ENCODE measurements at places on chromosomes 4 and X.

DNA sequence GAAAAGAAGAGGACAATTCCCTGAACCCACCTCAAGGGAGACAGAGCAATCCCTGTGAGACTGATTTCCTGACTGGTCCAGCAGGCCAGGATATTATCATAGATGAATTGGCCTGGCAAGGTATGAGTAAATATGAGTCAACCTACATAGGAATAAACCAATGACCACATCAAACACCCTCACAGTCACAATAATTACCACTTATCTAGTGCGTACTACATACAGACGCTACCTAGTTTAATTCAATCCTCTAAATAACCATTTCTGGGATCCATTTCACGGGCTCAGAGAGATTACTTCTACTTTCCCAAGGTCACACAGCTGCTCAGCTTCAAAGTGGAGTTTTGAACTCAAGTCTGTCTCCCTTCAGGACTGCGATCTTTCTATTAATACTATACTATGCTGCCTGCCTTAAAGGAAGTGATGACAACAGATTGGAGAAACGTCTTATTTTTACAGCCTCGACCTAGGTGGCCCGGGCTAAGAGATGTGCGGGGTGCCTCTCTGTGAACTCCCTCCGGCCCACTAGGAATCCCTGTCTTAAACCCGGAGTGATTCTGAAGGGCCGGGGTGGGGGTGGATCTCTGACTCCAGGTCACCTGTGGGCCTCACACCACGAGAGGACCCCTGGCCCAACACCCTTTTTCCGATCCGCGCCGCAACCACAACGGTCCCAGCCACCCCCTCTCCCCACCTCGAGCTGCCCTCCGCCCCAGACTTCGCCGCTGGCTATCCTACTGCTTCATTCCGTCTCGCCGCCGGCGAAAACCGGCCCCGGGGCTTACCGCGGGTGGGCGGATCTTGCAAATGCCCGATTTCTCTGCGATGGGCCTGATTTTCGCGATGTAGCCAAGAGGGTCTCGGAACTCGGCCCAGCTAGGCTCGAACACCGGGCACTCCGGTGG lies 800 bp downstream of the KDM5C start:
- no peak for DNase-seq

GRCh38 chr4:176443117-176443516 lies 123.4 kb downstream of the SPCS3 start:
- DNase-seq: no peak

GRCh38 chr4:78520808-78521226 lies 30.8 kb upstream of the ANXA3 start:
- DNase-seq: no peak

GRCh38 chr4:83686166-83686565 lies 150.3 kb downstream of the GPAT3 start:
- no peak for DNase-seq

- DNase-seq: no peak
Observed at GRCh38 chr4:123444290-123444731, 47.7 kb downstream of the SPRY1 start.

GRCh38 chr4:117529401-117529800 lies 444.0 kb upstream of the TRAM1L1 start:
- DNase-seq: no peak

- no peak for DNase-seq
Observed at GRCh38 chr4:123976285-123976684, 579.7 kb downstream of the SPRY1 start.

GRCh38 chr4:114019969-114020358 lies 40.5 kb upstream of the ARSJ start:
- no peak for DNase-seq

DNA sequence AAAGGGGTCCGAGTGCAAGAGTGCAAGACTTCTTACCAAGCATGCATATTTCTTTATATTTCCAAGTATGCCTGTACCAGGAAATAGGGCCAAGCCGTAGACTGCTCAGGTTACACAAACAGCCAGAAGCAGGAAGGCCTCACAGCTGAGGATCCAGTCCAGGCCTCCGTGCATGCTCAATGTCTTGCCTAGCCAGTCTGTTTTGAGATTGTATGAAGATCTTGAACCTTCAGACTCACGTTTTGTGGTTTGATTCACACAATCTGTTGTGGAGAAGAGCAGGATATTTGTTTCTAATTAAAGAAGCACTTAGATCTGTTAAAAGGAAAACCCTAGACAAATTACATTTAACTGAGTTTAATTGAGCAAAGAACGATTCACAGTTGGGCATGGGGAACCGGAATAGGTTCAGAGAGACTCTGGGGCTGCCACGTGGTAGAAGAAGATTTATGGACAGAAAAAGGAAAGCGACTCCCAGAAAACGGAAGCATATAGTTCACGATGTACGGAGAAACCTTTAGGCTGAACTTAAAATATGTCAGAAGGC lies 1.2 kb downstream of the MGST2 start:
- no peak for DNase-seq

DNA sequence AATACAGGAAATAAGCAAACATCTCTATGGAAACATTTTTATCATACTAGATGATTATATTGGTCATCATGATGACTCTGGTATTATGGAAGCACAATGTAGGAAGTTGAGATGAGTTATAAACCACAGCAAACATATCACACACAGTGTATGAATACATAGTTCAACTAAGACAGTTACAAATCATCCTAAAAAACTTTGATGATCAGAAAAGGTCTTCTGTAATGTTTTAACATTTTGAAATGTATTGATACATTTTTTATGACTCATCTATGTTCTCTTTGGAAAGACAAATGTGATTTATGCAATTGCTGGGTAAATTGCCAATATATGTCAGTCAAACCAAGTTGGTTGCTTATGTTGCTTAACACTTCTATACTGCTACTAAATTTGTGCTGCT lies 4.8 kb downstream of the CXCL3 start:
- DNase-seq: no peak

GRCh38 chrX:131782646-131783045 lies 238.8 kb downstream of the OR13H1 start:
- no peak for DNase-seq

DNA sequence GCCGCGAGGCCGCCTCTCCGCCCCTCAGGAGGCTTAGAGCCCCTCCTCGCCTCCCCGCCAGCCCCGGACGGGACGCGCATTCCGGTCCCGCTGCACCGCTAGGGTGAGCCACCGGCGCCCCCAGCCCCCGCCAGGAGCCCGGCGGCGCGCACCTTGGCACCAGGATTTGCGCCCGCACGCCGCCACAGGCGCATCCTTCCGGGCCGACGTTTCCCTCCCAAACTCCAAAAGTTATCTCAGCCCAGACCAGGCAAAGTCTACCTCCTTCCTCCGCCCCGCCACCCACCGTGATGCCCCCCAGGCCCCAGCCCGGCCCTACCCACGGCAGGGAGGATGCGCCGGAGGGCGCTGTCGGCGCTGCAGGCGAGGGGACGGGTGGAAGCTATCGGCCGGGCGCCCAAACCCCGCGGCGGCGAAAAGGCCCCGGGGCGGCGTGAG lies 538 bp downstream of the SCML2 start:
- DNase-seq: no peak

GRCh38 chr4:179867300-179867878 lies 2375.8 kb upstream of the TENM3 start:
- no peak for DNase-seq

DNA sequence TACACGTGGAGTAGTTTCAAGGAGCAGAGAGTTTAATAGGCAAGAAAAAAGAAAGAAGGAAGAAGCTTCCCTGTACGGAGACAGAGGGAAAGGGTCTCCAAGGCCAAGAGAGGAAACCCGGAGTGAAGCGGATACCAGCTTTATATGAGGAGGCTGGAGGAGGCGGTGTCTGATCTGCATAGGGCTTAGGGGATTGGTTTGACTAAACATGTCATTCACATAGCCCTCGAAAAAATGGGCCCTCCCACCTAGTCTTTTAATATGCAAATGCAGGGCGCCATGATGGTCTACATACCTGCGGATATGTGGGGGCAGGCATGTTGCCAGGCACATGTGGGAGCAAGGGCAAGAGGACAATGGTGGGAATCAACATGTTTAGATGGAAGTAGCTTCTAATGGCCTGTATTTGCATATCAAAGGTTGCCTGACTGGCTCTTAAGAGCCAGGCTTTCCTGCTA lies 103.1 kb upstream of the UGT8 start:
- no peak for DNase-seq

DNA sequence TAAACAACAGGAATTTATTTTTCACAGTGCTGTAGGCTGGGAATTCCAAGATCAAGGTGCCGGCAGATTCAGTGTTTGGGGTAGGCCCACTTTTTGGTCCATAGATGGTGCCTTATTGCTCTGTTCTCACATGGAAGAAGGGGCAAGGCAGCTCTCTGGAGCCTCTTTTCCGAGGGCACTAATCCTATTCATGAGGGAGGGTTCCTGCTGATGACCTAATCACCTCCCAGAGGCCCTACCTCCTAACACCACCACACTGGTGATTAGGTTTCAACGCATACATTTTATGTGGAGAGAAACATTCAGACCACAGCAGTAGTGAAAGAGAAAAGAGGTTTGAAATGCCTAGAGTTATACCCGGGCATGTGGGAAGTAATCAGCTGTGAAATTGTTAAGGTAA lies 1.4 kb upstream of the POLA1 start:
- no peak for DNase-seq

GRCh38 chr4:25032126-25032525 lies 1.4 kb upstream of the LGI2 start:
- no peak for DNase-seq

DNA sequence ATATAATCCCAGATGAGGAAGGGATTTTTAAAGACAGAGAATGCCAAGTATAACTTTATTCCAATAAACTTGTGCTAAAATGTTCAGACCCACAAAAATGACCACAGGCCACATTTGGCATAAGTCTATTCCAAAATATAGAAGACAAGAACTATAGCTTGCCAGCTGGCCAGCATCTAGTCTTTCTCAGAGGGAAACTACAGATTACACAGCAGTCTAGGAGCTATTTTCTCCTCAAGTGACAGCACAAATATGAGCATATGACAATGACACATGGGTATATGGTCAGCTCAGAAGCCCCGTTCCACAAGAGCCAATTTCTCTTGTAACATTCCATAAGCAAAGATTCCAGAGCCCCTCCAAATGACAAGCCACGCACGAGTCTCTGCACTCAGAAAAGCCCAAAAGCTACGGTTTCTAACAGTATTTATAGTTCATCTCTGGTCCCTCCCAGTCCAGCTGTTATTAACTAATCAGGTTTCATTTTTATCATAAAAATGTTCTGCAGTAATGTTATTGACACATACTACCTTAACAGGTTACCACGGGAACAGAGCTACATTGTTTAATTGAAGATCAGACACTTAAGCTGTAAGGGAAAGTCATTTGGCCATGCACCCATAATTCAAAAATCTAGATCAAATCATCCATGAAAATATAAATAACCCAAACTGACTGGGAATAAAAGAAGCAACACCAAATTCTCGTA lies 70.3 kb downstream of the RAB28 start:
- no peak for DNase-seq

- no peak for DNase-seq
Observed at GRCh38 chrX:118621081-118621759, 106.2 kb upstream of the IL13RA1 start.

- no peak for DNase-seq
Observed at GRCh38 chr4:83724485-83725335, 188.8 kb downstream of the GPAT3 start.

DNA sequence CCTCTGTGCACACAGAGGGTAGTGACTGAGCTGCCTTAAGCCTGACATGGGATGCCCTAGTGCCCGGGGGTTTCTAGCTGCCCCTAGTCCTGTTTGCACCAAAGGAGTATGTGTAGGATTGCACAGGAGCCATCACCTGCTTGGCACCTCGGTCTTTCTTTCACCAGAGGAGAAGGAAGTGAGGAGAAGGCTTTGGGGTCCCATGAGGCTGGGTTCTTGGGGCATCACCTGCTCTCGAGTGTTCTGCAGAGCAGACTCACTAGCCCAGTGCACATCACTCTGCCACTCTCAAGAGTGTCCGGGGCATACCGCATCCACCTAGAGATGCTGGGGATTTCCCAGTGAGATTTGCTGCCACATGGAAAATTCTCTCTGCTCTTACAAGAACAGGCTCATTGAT lies 40.5 kb upstream of the GPR78 start:
- DNase-seq: no peak

DNA sequence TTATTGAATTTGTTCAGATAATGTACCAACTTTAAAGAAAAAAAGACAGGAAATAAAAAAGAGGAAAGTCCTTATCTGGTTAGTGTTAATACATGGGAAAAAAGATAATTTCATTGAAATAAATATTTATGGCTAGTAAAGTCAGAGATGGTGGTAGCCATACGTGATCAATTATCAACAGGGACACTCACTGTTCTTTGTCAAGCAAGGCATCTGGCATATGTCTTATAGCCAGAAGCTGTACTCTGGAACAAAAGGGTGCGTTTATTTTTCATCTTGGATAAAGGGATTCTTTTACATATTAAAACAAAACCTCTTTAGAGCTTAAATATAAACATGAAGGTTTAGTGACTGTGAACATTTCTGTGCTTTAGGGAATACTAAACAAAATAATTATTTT lies 26.7 kb downstream of the HDX start:
- DNase-seq: no peak

GRCh38 chrX:25025615-25026014 lies 9.8 kb upstream of the ARX start:
- no peak for DNase-seq

DNA sequence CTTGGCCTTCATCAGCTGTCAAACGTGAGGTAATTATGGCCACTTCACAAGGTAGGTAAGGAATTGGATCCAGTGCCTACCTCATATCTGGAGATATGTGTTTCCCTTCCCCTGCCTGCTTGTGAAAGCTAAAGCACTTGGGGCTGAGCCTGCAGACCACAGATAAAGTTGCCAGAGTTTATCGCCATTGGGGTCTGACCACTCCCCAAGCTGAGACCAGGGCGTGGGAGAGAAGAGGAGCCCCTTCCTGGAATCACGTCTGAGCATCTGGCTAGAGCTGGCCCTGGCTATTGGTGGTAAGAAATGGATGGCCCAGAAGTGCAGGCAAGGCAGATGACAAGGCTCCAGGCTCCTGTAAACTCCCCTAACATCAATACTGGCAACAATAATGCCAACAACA lies 2.7 kb downstream of the ALAS2 start:
- DNase-seq: no peak

- DNase-seq: no peak
Observed at GRCh38 chr4:99841129-99841528, 24.5 kb downstream of the DAPP1 start.

GRCh38 chr4:55399581-55399980 lies 3.8 kb downstream of the TMEM165 start:
- no peak for DNase-seq

DNA sequence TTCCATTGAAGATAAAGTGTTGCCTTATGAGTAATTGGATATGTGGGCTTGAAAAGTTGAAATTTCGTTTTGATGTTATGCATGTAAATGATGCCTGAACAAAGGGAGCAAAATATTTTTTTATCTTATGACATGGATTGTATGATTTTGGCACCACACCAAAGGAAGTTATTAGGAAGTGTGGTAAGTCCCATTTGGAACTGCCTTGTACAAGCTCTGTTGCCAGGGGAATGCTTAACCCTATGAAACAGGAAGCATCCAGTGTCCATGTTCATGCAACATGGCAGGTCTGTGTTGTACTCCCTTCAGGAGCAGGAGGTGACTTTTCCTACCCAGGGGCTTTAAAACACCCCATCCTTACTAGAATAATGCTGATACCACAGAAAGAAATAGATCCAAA lies 13.2 kb downstream of the SMPX start:
- DNase-seq: no peak

GRCh38 chrX:69504626-69505612 lies 793 bp downstream of the NALF2 start:
- DNase-seq: no peak

- no peak for DNase-seq
Observed at GRCh38 chr4:7156761-7157488, 35.4 kb upstream of the SORCS2 start.

GRCh38 chr4:137957806-137958205 lies 284.3 kb downstream of the SLC7A11 start:
- no peak for DNase-seq

- DNase-seq: no peak
Observed at GRCh38 chr4:168748807-168749206, 252.0 kb downstream of the PALLD start.

All from stimulated activated CD4-positive, alpha-beta T cell treated with anti-CD3 and anti-CD28 coated beads, Interleukin-1b, Interleukin-23, amount 100 ng/mL, for 1 hour (primary cell).